ENCODE measurements at places on chromosomes 7 and 10.

DNA sequence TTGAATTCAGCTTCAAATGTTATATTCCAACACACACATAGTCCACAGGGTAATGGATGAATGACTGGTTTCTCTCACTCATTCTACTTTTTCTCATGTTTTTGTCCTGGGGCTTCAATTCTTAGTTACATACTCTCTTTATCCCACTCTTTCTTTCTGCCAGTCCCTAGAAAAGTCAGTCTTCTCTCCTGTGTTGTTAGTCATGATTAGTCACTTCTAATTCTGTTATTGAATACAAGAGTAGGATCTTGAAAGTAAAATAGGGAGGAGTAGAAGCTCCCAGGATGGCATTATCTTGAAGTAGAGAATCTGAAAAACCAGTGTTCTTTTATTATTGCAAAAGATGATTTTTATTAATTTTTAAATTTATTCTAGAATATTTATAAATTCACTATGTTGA, 45.5 kb upstream of the CALCR start:
- no peak for DNase-seq

DNA sequence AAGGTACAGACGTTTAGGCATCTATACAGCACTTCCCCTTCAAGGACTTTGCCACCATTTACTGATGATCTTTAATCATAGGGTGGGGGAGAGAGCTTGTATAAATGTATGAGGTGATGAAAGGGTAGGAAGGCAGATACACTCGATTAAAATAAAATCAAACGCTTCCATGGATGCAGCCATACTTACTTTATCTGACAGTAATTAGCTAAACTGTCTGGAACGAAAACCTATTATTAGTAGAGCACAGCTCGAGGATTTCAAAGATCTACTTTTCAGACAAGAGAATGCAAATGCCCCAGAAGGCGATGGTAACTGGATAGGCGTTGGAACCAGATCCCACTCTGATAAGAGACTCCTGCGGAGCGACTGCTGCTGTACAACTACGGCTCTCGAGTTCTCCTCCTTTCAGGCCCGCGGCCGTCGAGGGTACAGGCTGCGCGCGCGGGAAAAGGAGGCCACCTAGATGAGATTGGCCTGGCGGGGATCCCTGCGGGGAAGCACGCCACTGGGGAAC, 3.1 kb upstream of the NKX2-3 start:
- no peak for DNase-seq

GRCh38 chr10:80406204-80406603, 2.1 kb upstream of the PRXL2A start:
- DNase-seq: no peak

GRCh38 chr10:129703287-129704137, 236.5 kb downstream of the MGMT start:
- no peak for DNase-seq
